Mononuclear cell (primary cell): ENCODE measurements at places on chromosomes 13 and 19. TPM values are rescaled to one million over a fixed set of nuclear protein-coding genes. Genes with fewer than 3 reads are reported as not detected.

ATF5 gene
- total RNA-seq: 5.0 TPM

RFPL4AL1 gene
- total RNA-seq: not detected

ZNF567 gene
- total RNA-seq: 15.0 TPM

CPT1C gene
- 0.73 TPM for total RNA-seq

CEACAM7 gene
- not detected for total RNA-seq

ZNF99 gene
- total RNA-seq: under 0.01 TPM

FCHO1 gene
- 24.1 TPM for total RNA-seq

TEKTIP1 gene
- 0.84 TPM for total RNA-seq

PPM1N gene
- 4.3 TPM for total RNA-seq

PGLYRP2 gene
- not detected for total RNA-seq

ZNF121 gene
- 38.1 TPM for total RNA-seq

SLC10A2 gene
- total RNA-seq: not detected

SSC5D gene
- 0.10 TPM for total RNA-seq

ZNF729 gene
- under 0.01 TPM for total RNA-seq

DIRAS1 gene
- total RNA-seq: 1.2 TPM

KIR2DL4 gene
- 0.31 TPM for total RNA-seq

FGF21 gene
- total RNA-seq: not detected

ZNF791 gene
- 52.8 TPM for total RNA-seq

MBD3 gene
- total RNA-seq: 25.1 TPM

ADGRE1 gene
- total RNA-seq: 15.4 TPM

SLC8A2 gene
- total RNA-seq: not detected

PSG6 gene
- not detected for total RNA-seq

ZNF177 gene
- total RNA-seq: 0.10 TPM

KLK1 gene
- not detected for total RNA-seq

KL gene
- total RNA-seq: 0.10 TPM

CATSPERD gene
- not detected for total RNA-seq

SYNGR4 gene
- total RNA-seq: not detected

WDR62 gene
- 1.4 TPM for total RNA-seq

SULT2A1 gene
- total RNA-seq: not detected

ACP7 gene
- not detected for total RNA-seq

IRGC gene
- not detected for total RNA-seq

TBXA2R gene
- 1.8 TPM for total RNA-seq

MBD3L2 gene
- total RNA-seq: not detected

KLF1 gene
- total RNA-seq: not detected

IGFL4 gene
- total RNA-seq: 0.10 TPM

FXYD1 gene
- 0.42 TPM for total RNA-seq
